ENCODE measurements at places on chromosomes 2 and 18.

- DNase-seq, result peak; percentile 27
Measured at GRCh38 chr2:99818842-99819241, 323.5 kb downstream of the AFF3 start.

- no peak for DNase-seq
Measured at GRCh38 chr2:225122007-225122406, 79.7 kb upstream of the DOCK10 start.

- DNase-seq, result no peak
Measured at GRCh38 chr2:46147626-46148368, 149.4 kb upstream of the EPAS1 start.

- peak; percentile 88 for DNase-seq
Measured at GRCh38 chr2:10447895-10448575, at the start of gene ODC1. TSS of gene ODC1 (minus strand) at chr2:10448327. CDS start at chr2:10445032, 3,295 bp downstream.

DNA sequence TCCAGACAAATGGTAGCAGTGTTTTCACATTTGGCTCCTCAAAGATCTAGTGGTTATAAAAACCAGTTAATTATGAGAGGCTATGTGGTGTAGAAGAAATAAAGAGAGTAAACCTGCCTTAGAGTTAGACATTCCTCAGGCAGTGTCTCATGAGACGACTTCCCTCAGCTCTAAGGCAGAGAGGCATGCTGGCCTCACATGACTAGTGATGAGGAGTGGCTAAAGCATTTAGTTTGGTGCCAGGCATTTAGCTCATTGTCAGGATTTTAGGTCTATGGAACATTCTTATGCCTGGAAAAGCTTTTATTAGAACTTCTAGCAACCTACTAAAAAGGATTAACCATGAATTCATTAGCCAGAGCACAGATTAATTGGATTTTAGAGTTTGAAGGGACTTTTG, 90.3 kb downstream of the RPRM start:
- no peak for DNase-seq

- DNase-seq, result no peak
Measured at GRCh38 chr18:22052405-22053105, 116.8 kb upstream of the GATA6 start.

All from NCI-H1092 treated with DMSO at 0.1 percent for 48 hours (cell line).